ENCODE measurements at places on chromosomes 2 and 18. TPM values are rescaled to one million over a fixed set of nuclear protein-coding genes. Genes with fewer than 3 reads are reported as not detected.

GRCh38 chr2:1663621-1664020, 80.7 kb downstream of the PXDN start:
- no peak for DNase-seq

DNA sequence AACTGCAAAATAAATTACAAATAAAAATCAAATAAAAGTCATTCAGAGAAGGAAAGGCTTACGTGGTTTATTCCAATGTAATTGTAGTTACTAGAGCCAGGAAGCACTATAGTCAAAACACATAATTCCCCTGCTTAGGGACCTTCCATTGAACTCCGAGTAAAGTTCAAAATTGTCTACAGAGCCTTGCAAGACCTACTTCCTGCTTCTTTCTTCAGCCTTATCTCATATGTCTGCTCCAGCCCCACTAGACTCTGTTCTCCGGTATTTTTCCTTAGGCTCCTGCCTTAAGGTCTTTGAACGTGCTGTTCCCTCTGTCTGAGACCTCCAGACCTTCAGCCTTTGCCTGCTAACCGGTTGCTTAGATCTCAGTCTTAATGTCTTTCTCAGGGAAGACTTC, 104.3 kb downstream of the ARL6IP6 start:
- no peak for DNase-seq

DNA sequence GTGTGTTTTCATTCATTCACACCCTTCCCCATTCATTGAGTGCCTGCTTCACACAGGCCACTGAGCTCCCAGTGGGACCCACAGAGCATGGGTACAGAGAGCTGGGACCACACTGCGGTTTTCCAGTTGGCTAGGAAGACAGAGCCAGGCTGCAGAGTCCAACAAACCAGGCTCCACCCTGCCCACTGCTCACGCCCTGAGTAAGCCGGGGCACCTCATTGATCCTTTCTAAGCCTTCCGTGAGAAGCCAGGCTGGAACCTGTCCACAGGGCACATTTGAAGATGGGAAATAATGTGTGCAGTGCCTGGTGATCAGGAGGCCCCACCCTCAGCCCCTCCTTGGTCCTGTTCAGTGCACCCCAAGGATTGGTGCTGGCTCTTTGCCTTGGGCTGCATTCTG, 13.5 kb downstream of the KCNIP3 start:
- DNase-seq, result no peak

DNA sequence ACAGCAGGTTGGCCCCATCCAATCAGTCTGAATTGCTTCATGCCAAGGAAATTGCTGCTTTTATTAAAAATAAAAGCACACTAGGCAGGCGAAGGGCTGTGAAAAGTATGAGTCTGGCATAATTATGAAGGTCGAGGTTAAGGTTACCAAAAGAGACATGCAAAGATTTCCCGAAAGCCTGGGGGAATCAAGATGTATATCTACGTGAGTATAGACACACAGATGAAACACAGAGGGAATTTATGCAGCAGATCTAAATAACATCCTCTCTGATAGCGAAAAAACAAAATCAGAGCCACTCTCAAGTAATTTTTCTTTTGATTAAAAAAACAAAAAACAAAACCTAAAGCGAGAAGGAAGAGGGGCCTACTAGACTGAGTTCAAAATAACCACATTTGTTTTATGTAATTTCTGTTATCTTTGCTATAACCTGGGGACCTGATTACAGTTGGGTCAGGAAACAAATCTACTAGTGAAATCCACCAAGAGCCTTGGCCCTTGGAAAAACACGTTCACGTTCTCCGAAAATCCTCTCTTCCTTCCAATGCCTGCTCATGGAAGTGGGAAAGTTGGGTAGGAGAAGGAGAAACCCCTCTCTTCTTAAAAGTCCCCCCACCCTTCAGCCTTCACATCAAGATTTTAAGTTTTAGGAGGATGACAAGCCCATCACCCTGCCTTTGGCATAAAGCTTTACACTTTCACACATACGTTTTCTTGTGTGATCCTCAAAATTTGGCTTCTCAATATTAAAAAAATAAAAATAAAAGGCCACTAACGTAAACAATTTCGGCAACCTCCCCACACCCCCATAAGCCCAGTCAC, 1.4 kb downstream of the AAK1 start:
- DNase-seq, result no peak

DNA sequence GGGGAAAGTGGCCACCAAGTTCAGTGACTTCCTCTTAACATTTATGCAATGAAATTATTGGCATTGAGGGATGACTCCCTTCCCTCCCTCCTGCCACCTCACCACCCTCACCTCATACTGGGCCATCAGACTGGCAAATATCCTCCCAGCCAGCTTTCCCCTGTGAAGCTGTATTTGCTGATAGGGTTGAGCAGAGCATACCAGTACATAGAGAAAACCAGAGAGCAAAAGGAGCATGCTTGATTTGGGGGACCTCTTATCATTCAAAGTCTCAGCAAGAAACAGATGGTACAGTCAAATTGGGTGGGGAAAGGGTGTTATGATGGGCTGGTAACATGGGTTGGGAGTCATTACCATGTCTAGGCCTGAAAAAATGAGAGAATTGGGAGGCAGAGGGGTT, 19.1 kb upstream of the B3GNT2 start:
- no peak for DNase-seq

DNA sequence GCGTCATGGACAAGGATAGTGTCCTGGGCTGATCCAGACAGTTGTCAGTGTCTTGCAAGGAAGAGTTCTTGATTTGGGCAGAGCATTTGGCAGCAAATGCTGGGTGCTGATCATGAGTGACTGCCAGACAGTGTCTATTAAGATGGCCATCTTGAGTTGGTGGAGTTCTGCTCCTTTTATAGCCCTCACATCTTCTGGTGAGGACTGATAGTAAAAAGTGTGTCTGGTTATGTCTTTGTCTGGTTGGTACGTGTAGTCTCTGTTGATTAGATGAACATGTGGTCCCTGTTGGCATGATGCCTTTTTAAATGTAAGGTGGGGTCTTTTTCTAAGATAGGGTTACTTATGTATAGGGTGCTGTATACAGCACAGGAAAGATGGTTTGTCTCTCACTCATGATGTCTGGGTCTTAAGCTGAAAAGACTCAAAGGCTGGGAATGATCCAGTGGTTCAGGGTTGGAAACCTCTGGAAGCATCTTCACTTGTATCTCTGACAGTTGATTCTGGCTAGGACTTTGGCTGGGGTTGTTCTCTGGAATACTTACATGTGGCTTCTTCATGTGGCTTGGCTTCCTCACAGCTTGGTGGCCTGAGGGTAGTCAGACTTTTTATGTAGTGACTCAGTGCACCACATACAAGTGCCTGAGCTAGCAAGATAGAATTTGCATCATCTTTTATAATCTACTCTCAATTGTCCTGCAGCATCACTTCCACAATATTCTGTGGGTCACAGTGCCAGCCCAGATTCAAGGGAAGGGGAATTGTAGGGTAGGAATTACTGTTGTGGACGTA, 11.8 kb downstream of the MTX2 start:
- peak; percentile 75 for DNase-seq

PLEKHB2 gene
- 100 TPM for total RNA-seq

G6PC2 gene
- not detected for total RNA-seq
